Suprapubic skin (tissue), 4 donors: ENCODE measurements at places on chromosomes 7 and 10.

GRCh38 chr10:121658611-121659010, 60.4 kb upstream of the FGFR2 start:
- DNase-seq, result no peak

GRCh38 chr7:50389961-50390360, 60.2 kb downstream of the FIGNL1 start:
- DNase-seq, result no peak

DNA sequence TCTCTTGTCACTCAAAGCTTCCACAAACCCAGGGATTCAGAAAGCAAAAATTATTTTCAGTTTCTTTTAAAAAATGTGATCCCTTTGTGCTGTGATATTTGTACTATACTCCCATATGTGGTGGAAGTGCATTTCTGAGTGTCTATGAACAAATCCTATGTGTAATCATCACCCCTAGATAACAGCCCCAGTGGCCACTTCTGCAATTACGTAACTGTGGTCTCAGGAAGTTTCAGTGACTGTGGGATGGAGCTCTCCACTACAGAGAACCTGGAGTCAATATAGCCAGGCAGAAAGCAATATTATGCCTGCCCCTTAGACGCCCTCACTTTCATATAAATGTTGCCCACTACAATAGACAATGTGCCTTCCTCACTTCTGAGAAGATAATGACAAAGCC, 1101.7 kb upstream of the GHITM start:
- DNase-seq, result no peak

GRCh38 chr7:51020944-51021343, 238.2 kb upstream of the GRB10 start:
- no peak for DNase-seq

DNA sequence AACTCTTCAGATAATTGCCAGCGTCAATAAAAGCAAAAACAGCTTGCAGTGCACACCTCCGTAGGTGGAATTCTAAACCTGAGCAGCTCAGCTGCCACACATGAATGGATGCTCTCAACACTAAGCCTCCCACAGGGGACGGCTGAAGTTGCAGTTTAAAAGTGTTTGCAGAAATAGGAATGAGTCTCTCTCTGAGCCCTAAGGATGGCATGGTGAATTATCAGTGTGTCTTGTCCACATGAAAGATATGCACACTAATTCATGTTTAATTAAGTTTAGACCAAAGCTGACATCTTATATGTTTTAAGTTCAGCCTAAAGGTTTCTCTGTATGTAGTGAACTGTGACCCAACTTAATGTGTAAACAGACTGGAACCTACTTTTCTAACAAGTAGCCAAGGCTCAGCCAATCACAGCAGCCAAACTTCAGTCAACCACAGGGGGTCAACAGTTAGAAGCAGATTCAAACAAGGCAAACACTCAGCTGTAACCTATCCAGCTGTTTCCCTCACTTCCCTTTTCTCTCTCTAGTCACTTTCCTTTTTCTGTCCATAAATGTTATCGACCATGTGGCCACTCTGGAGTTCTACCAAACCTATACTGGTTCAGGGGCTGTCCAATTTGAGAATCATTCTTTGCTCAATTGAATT, 38.1 kb downstream of the CTTNBP2 start:
- no peak for DNase-seq

- DNase-seq, result no peak
Measured at GRCh38 chr10:57260175-57260574, 899.1 kb upstream of the ZWINT start.

DNA sequence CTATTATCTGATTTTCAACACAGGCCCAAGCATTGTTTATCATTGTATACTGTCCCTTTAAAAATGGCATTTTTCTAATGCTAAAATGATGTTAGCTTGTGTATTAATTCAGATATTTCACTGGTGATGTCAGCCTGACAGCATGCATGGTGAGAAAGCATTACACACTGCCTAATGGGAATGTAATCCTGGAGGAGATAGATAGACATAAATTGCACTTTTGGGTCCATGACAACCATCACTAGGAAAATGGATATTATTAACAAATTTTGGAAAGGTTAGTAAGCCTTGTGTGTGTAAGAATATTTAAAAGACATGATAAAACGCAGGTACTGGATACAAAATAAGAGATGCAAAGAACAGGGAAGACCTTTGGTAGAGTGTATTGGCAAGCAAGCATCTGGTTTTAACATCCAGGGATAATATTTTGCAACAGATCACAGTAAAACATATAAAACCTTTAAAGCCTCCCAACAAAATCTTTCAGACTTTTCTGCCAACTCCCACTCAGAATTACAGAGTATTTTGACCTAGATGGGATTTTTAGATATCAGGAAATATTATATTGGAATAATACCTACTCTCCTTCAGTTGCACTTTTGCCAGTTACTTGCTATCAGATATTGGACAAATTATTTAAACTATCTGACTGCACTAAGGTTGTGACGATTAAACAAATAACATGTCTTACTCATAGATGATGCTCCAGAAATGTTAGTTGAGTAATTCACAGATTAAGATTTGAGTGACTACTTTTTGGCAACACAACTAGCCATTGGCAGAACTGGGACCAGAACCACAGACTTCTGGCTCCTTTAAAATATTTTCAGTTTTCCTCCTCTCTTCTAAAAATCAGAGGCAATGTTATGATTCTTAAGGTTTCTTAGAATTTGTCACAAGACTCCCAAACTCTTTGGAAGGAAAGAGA, 291.6 kb upstream of the SEMA3C start:
- DNase-seq, result no peak

DNA sequence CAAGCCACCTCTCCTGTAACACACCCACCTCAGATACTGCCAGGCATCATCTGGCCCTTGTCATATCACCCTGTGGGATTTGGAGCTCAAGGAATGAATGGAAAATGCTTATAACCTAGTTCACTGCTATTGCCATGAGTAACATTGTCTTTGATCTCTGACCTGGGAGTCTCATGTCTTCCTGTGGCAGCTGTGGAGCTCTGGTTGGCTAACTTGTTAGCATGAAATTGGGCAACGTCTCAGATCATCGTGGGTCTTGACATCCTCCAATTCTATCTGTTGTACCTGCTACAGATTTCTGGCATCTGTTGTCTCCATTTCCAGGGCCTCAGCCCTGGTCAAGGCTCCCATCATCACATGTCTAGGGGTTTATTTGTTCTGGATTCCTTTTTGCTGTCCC, 2.2 kb upstream of the TMEM270 start:
- no peak for DNase-seq

GRCh38 chr10:43106256-43107091, 29.6 kb downstream of the RET start:
- DNase-seq, result no peak

DNA sequence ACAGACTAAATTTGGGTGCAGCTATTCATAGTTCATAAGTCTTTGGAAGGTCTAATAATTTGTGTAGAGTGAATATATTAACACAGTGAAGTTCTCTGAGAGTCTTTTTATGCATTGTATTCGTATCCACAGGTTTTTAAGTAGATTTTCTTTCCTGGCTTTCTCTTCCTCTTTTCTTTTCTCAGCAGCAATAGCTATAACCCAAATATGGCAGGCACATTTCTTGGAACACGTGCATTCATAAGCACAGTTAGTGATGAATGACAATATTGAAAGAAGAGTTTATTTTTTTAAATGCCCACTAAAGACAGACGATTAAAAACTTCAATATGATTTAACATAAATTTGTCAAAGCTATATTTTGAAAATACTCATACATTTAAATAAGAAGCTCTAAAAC, 220.5 kb upstream of the MBL2 start:
- no peak for DNase-seq
